ENCODE measurements at places on chromosomes 1 and 21.

- no peak for DNase-seq
These were observed 119.7 kb downstream of the GDAP2 start for GRCh38 chr1:117809764-117810163.

DNA sequence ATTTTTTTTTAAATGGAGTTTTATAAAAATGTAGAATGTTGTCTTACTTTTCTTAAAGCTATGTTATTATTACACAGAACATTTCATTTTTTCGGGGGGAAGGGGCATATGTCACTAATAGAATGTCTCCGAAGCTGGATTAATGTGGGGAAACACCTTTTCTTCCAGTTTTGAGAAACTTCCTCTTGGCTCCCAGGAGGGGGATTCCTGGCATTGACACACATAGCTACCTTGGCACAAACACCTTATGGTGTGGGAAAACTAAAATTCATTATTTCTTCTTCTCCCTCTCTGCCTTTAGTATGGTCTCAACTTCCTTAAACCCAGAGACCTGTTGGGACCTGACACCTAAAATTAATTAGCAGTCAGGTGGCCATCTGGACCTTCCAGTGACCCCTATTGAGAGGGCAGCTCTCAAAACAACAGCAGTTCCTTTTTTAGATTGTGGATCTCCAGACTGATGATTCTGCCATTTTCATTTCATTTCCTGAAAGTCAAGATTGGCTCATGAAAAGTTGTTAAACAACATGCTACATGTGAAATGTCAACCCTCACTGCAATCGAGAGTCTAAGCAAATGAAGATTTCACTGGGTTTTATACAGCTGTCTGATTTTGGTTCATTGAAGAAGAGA lies 70.1 kb upstream of the EDEM3 start:
- DNase-seq: no peak

GRCh38 chr1:24289937-24290595 lies 29.1 kb upstream of the GRHL3 start:
- peak; percentile 90 for DNase-seq

- DNase-seq: no peak
These were observed 184.6 kb upstream of the JUN start for GRCh38 chr1:58968360-58968952.

DNA sequence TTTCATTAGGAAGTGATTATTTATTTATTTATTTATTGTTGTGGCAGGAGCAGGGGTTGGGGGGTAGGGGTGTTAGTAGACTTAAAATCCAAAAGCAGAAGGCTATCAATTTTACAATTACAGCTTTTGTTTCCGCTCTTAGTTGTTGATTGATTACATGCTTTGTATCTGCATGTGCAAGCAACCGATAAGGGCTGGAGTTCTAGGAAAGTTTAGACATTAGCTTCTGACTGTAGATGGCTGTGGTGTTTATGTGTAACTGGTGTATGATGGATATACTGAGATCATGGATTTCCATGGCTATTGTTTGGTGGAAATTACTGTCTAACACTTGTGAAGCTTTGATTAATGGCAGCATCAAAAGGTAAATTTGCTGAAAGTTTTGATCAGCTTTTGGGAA lies 2.8 kb downstream of the ST6GALNAC5 start:
- DNase-seq: no peak

DNA sequence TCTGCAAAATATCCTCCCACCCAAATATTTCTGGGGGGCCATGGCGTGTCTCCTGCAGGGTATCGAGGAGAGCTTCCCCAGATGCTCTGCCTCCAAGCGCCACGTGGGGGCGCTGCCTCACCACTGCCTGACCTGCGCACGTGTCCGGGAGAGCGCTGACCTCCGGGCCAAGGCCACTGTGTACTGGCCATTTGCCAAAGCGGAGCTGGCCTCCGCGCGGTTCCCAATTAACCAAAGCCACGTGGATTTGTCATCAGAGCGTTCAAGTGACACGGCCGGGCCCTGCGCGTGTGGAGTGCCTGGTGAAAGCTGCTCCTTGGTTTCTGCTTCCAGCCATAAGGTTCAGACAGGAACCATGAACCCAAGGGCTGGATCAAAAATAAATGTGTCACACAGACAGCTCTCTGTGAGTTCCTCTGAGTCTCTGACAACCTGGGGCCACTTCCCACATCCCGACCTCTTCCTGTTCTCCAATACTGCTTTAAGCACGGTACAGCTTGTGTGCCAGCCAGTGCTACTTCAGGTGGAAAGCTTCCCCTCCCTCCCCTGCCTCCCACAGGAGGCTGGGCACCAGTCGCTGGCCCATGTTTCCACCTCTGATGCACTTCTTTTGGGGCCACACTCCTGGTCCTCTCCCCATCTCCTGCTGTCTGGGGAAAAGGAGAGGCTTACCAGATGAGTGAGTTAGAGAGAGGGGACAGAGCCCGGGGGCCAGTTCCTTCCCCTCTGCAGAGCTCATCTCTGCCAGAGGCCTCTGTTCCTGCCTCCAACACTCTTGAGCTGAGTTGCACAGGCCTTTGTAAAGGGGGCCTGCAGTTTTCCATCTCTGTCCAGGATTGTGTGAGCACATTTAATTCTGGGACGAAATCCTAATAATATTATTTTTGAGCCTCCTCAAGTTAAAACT lies 26.1 kb downstream of the ZP4 start:
- peak; percentile 37 for DNase-seq

- no peak for DNase-seq
These were observed 11.1 kb downstream of the RCAN3 start for GRCh38 chr1:24513706-24514105.

DNA sequence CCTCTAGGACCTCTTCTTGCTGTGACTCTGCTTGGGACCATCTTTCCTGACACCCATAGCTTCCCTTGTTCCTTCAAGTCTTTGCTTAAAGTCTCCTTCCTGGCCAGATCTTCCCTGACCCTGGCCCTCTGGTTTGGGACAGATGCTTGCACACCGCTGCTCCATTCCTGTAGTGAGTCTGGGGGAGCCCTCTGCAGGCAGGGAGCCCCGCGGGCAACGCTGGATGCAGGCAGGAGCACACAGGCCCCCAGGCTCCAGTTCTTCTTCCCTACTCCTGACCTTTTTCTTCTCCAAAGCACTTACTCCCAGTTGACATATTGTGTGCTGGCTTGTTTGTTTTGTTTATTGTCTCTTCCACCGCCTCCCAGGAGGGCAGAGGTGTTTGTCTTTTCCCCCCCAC lies 413.4 kb downstream of the CAMTA1 start:
- DNase-seq: no peak

GRCh38 chr1:24369801-24370200 lies 43.8 kb downstream of the STPG1 start:
- DNase-seq: no peak

GRCh38 chr1:21815724-21816321 lies 3.8 kb downstream of the LDLRAD2 start:
- no peak for DNase-seq

DNA sequence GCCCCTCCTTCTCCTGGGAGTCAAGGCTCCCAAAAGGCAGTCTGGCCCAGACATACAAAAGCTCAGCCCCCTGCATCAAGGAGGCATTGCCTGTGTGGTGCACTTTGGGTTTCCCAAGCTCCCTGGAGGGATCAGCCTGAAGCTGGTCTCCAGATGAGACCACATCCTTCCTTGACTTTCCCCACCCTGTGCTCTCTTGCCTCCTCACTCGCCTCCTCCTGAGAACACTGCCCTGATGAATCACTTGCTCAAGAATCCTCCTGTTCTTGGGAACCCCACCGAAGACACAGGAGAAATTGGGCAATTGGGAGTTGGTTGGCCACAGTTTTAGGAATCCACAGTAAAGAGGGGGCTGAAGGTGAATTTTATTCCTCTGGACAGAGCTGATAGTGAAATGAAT lies 34.8 kb upstream of the LYST start:
- DNase-seq: no peak

GRCh38 chr1:182644886-182645285 lies 39.5 kb downstream of the RGS8 start:
- no peak for DNase-seq

- DNase-seq: no peak
These were observed 271.3 kb upstream of the B3GALT2 start for GRCh38 chr1:193457676-193458075.

GRCh38 chr1:243433737-243434370 lies 178.0 kb downstream of the SDCCAG8 start:
- DNase-seq: no peak

DNA sequence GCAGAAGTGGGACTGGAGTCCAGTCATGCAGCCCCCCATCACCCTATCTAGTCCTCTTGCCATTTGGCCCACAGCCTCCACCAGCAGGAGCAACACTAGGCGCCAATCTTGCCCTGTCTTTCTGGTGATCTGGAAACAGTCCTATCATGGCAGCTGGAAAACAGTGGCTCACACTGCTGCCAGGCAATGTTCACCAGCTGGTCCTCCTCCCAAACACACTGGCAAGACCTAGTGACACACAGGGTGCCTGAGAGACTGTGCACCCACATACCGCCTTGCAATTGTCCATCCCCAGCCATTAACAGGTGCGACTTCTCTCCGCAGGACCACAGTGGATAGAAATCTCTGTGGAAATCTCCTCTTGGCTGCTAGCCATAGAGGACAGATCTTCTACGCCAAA lies 105.5 kb downstream of the HIVEP3 start:
- DNase-seq: no peak

GRCh38 chr1:217867446-217867995 lies 236.4 kb downstream of the SPATA17 start:
- DNase-seq: no peak

GRCh38 chr1:221886743-221887414 lies 145.0 kb upstream of the DUSP10 start:
- no peak for DNase-seq

GRCh38 chr1:53557830-53558738 lies 98.9 kb downstream of the DMRTB1 start:
- no peak for DNase-seq

GRCh38 chr1:114342376-114342775 lies 168.6 kb downstream of the TRIM33 start:
- no peak for DNase-seq

DNA sequence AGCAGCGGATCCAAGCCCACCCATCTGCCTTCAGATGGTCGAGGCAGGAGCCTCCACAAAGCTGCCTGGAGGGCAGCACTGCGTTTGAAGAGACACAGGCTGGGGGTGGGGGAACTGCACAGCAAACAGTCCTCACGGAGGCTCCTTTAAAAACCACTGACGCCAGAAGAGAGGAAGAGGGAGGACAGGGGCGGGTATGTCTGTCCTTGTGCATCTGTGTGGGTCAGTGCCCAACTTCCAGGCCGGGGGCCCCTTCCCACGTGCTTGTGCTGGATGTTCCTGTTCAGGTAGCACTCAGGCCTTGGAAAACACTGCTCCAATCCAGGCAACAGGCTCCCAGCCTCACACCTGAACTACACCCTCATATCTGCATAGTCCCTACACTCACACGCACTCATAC lies 7.7 kb downstream of the AHDC1 start:
- no peak for DNase-seq

DNA sequence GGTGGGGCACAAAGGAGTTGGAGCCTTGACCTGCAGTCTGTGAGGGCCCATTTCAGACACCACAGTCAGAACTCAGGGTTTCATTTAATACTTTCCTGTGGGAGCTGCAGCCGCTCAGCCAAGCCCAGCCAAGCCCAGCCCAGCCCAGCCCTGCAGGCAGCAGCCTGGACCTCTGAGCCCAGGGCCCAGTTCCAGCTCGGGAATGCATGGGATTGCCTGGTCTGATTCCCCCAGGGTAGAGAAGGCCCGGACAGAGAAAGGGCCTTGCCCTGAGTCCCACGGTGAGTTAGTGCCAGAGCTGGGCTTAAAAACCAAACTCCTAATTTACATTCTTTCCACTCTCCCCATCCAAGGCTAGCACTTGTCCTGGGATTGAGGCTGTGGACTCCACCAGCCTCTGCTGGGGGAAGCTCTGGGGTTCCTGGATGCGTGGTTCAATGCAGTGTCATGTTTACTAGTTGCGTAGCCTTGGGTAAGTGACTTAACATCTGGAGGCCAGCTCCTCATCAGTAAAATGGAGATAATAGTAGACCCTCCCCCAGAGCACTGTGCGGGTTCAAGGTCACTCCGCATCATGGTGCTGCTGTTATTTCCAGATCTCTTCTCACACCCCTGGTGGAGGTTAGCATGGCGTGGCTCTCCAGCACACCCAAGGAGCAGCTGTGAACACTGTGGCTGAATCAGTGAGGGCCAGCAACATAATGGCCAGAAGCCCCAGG lies 29.2 kb upstream of the PKP1 start:
- DNase-seq: no peak

GRCh38 chr1:18564676-18565075 lies 66.0 kb upstream of the PAX7 start:
- no peak for DNase-seq

DNA sequence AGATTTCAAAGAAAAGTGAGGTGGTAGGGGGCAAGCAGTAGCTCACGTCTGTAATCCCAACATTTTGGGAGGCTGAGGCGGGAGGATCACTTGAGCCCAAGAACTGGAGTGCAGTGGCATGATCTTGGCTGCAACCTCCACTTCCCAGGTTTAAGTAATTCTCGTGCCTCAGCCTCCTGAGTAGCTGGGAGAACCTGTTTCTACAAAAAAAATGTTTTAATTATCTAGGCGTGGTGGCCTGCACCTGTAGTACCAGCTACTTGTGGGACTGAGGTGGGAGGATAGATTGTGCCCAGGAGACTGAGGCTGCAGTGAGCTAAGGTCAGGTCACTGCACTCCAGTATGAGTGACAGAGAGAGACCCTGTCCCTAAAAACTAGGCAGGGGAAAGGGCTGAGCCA lies 2.6 kb upstream of the TSPAN1 start:
- no peak for DNase-seq

DNA sequence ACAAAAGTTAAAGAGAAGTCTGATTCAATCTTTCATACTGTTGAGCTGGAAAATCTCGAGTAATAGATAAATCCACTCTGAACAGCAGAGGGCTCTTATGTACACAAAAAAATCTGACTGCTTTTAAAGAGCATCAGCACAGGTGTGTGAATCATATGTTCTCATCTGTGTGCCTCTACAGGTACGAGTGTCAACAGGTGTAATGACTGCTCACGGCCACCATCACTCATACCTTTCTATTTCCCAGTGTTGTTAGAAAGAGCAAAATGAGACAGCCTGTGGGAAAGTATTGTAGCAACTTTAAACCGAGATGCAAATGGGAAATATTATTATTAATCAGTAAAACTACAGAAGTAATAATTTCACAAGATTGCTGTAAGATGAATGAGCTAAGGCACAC lies 49.0 kb upstream of the SCAF4 start:
- DNase-seq: no peak

DNA sequence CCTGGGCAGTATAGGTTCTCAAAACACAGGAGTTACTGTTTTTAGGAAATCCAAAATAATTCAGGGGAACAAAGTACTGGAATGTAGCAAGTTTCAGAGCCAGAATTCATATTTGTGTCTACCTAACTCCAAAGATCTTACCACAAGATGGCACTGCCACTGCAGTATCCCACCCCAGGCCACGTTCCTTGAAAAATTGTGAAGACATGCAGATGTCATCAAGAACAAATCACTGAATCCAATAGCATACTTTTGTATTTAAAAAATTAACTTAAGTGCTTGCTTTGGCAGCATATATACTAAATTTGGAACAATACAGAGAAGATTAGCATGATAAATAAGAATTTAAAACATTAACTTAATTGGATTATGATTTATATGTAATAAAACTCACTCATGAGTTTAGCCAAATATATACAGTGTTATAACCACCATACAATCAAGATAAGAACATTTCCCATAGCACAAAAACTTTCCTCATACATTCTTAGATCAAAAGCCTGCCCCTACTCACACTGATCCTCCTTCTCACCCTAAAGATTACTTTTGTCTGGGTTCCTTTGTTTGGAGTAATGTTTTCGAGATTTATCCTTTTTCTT lies 209.9 kb downstream of the FAF1 start:
- DNase-seq: no peak
